ENCODE measurements at places on chromosomes 4 and X. TPM values are rescaled to one million over a fixed set of nuclear protein-coding genes. Genes with fewer than 3 reads are reported as not detected.

The BANK1 gene
- total RNA-seq, result 12.6 TPM

The NDNF gene
- 201 TPM for total RNA-seq

- peaks cover 59% of the 10 kb centered on the region for H3K36me3 ChIP-seq
- peak overlapping the region; percentile 76 for H3K4me3 ChIP-seq
- no peak overlapping the region for H3K27ac ChIP-seq
- DNase-seq, result no peak
These were observed 5.6 kb downstream of the USP53 start for GRCh38 chr4:119218093-119218492.

The SLC30A9 gene
- 42.5 TPM for total RNA-seq

The LRIT3 gene
- 0.14 TPM for total RNA-seq

Measured in upper lobe of right lung (tissue), 1 donor.